ENCODE measurements at places on chromosomes 1 and 21.

DNA sequence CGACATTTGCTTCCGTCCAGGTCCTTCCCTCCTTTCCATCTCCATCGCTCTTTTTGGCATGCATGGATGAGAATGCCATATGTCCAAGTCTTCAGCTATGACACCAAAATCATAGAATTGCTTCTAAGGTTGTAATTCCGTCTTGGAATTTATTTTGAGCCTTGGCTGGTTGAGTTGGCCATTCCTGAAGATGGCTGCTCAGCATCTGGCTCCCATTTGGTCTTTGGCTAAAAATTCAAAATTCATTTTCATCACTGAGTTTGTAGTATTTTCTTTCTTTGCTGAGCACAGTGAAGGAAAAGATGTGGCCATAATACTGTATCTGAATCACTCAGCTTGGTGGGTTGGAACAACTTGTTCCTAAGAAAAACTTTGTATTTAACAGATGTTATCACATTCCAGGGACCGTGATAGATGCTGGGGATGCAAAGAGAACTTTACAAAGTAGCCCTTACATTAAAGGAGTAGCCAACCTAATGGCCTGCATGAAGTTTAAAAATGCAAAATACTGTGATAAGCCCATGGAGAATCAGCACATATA lies 15.6 kb downstream of the JUN start:
- no peak for DNase-seq

DNA sequence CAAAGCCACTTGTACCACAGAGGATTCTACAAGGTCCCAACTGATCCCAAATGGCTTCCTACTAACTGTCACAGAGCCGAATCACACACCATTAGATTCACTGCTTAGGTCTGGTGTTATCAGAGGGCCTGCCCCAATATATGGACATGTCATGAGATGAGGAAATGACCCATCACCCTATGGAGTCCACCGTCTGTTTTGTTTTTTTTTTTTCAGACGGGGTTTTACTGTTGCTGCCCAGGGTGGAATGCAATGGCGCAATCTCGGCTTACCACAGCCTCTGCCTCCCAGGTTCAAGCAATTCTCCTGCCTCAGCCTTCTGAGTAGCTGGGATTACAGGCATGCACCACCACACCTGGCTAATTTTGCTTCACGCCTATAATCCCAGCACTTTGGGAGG lies 83.8 kb upstream of the ETS2 start:
- DNase-seq: no peak

- peak; percentile 28 for DNase-seq
Observed at GRCh38 chr1:6205849-6206519, at the start of gene RNF207. RNF207 (plus strand) TSS chr1:6206119; CDS start chr1:6206536, 417 bp downstream.

GRCh38 chr1:67769633-67770256 lies 63.5 kb downstream of the GNG12 start:
- no peak for DNase-seq

GRCh38 chr1:165815725-165816124 lies 11.7 kb upstream of the UCK2 start:
- DNase-seq: no peak
